ENCODE measurements at places on chromosomes 11 and 22. TPM values are rescaled to one million over a fixed set of nuclear protein-coding genes. Genes with fewer than 3 reads are reported as not detected.

Gene MMP11
- total RNA-seq = 0.32 TPM

Gene HEPHL1
- not detected for total RNA-seq

Gene HPX
- 0.83 TPM for total RNA-seq

Gene MYBPC3
- total RNA-seq = 0.09 TPM

Gene FAT3
- 0.27 TPM for total RNA-seq

Gene PDE2A
- total RNA-seq = 1.0 TPM

Gene THRSP
- not detected for total RNA-seq
